Hepatocyte (in vitro differentiated cells): ENCODE measurements at places on chromosomes 2 and 18.

GRCh38 chr18:70279470-70279869 lies 9.4 kb upstream of the SOCS6 start:
- H3K27me3 ChIP-seq: no peaks in the 10 kb centered on the region
- no peak overlapping the region for H3K4me3 ChIP-seq
- no peaks in the 10 kb centered on the region for H3K4me1 ChIP-seq

DNA sequence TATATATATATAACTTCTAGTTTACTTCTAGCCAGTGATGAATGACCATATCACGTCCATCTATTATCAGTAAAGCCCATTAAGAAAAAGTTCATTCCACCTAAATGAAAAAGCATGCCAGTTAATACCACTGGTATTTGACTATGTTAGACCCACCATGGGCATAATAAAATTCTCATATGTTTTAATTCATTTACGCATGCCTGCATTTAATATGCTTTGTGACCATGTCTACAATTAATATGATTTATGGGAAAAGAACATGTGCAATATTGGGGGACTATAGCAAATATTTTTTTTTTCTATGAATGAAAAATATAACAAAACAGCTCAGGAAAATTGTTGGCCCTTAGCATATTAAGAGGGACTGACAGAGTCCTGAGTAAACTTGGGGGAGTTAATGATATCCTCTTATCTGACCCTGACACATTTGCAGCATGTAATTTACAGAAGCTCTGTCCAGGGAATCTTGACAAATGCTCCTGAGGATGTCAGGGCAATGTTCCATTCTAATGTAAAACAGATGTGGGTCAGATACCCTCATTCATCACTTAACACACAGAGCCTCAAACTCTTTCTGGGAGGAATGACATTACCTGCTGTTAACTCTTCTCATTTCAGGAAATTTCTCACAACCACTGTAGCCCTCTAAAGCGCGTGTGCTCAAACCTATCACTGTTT lies 90.6 kb downstream of the PAX3 start:
- H3K27me3 ChIP-seq: peaks cover 16% of the 10 kb centered on the region
- no peaks in the 10 kb centered on the region for H3K4me1 ChIP-seq

DNA sequence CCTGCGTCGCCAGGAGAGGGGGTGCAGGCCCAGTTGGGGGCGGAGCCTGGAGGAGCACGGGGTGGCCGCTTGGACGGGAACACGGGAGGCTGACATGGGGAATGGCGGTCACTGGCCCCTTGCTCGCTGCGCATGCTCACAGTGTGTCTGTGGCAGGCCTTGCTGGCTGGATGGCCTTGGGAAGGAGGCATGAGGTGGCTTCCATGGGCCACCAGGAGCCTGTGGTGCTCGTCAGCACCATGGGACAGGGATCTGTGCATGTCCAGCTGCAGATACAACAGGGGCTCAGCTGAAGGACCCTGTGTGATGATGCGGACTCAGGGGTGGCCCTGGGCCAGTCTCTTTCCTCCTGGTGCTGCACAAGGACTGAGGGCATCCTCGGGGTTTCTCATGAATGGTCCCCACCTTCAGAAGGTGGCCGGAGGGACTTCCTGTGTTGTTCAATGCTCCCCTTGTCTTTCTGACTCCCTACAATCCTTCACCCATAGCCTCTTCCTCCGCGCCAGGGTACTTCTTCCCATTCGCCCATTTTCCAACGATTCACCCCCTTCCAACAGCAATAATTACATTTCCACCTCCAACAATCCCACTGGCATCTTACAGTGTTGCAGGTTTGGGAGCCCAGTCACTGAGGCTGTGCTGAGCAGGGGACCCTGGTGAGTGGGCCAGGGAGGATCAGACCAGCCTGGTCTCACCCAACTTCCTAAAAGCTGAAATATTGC lies 3.4 kb upstream of the SP140L start:
- no peak overlapping the region for H3K27ac ChIP-seq
- peaks cover 10% of the 10 kb centered on the region for H3K4me1 ChIP-seq

GRCh38 chr2:101362316-101362715 lies 25.0 kb downstream of the CREG2 start:
- no peaks in the 10 kb centered on the region for H3K36me3 ChIP-seq
- H3K4me1 ChIP-seq: peaks cover 11% of the 10 kb centered on the region
- no peak for DNase-seq
- H3K4me3 ChIP-seq: no peak overlapping the region
- H3K27me3 ChIP-seq: no peaks in the 10 kb centered on the region

- H3K36me3 ChIP-seq: no peaks in the 10 kb centered on the region
- H3K4me1 ChIP-seq: peaks cover 21% of the 10 kb centered on the region
- H3K4me3 ChIP-seq: no peak overlapping the region
- no peaks in the 10 kb centered on the region for H3K27me3 ChIP-seq
- DNase-seq: no peak
These were observed 85.2 kb downstream of the HS1BP3 start for GRCh38 chr2:20565623-20566236.
